ENCODE measurements at places on chromosomes 5 and 9.

- no peak for DNase-seq
- peaks cover 6% of the 10 kb centered on the region for H3K36me3 ChIP-seq
- peaks cover 37% of the 10 kb centered on the region for H3K27me3 ChIP-seq
- no peak overlapping the region for H3K27ac ChIP-seq
Measured at GRCh38 chr5:135024956-135025729, 8.9 kb downstream of the PITX1 start.

- peak overlapping the region; percentile 62 for H3K4me3 ChIP-seq
- peaks cover 69% of the 10 kb centered on the region for H3K4me1 ChIP-seq
- peak; percentile 34 for DNase-seq
- H3K36me3 ChIP-seq, result peaks cover 32% of the 10 kb centered on the region
- no peaks in the 10 kb centered on the region for H3K27me3 ChIP-seq
Measured at GRCh38 chr9:114958021-114958843, 27.8 kb upstream of the TNFSF8 start.

- H3K27ac ChIP-seq, result no peak overlapping the region
- no peaks in the 10 kb centered on the region for H3K36me3 ChIP-seq
- H3K4me3 ChIP-seq, result no peak overlapping the region
- H3K27me3 ChIP-seq, result peaks cover 6% of the 10 kb centered on the region
- no peaks in the 10 kb centered on the region for H3K4me1 ChIP-seq
Measured at GRCh38 chr5:122500245-122501088, 188.4 kb downstream of the SNCAIP start.

GRCh38 chr5:9265441-9266287, 280.2 kb downstream of the SEMA5A start:
- H3K4me3 ChIP-seq, result no peak overlapping the region
- no peaks in the 10 kb centered on the region for H3K4me1 ChIP-seq
- no peak for DNase-seq
- H3K27ac ChIP-seq, result no peak overlapping the region
- no peaks in the 10 kb centered on the region for H3K36me3 ChIP-seq
- H3K27me3 ChIP-seq, result no peaks in the 10 kb centered on the region

- no peaks in the 10 kb centered on the region for H3K36me3 ChIP-seq
- no peaks in the 10 kb centered on the region for H3K27me3 ChIP-seq
- H3K4me1 ChIP-seq, result peaks cover 10% of the 10 kb centered on the region
- DNase-seq, result peak; percentile 8
- H3K27ac ChIP-seq, result peak overlapping the region; percentile 86
- H3K4me3 ChIP-seq, result peak overlapping the region; percentile 40
Measured at GRCh38 chr9:134858051-134858841, 22.4 kb upstream of the FCN2 start.

DNA sequence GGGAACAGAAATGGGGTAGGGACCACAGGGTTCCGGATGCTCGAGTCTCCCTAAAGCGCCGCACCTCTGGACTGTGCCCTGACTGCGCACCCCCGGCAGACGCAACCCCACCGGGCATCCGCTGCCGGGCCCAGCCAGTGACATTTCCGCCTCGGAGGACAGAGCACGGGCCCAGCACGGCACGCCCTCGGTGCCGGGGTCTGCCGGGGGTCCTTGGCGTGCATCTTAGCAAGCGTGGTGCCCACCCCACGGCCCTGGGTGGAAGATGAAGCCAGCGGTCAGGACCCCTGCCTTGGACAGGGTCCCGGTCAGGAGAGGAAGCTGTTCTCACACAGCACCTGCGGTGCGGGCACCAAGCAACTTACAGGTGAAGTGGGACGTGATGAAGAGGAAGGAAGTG, 7.1 kb downstream of the INPP5E start:
- H3K36me3 ChIP-seq, result peaks cover 12% of the 10 kb centered on the region
- no peak overlapping the region for H3K27ac ChIP-seq
- H3K4me1 ChIP-seq, result peaks cover 11% of the 10 kb centered on the region
- H3K4me3 ChIP-seq, result no peak overlapping the region
- no peaks in the 10 kb centered on the region for H3K27me3 ChIP-seq
- DNase-seq, result no peak

- DNase-seq, result no peak
- H3K4me1 ChIP-seq, result no peaks in the 10 kb centered on the region
Measured at GRCh38 chr9:93357649-93358048, 93.8 kb upstream of the FAM120A start.

- H3K27me3 ChIP-seq, result no peaks in the 10 kb centered on the region
- no peak for DNase-seq
- H3K27ac ChIP-seq, result no peak overlapping the region
- no peak overlapping the region for H3K4me3 ChIP-seq
- no peaks in the 10 kb centered on the region for H3K36me3 ChIP-seq
Measured at GRCh38 chr9:8070779-8071444, 271.3 kb upstream of the DMAC1 start.

GRCh38 chr5:175264406-175264805, 179.6 kb downstream of the DRD1 start:
- no peak overlapping the region for H3K27ac ChIP-seq
- no peaks in the 10 kb centered on the region for H3K4me1 ChIP-seq
- peaks cover 2% of the 10 kb centered on the region for H3K27me3 ChIP-seq
- no peaks in the 10 kb centered on the region for H3K36me3 ChIP-seq

- H3K36me3 ChIP-seq, result no peaks in the 10 kb centered on the region
- H3K4me3 ChIP-seq, result no peak overlapping the region
- H3K4me1 ChIP-seq, result peaks cover 6% of the 10 kb centered on the region
- H3K27me3 ChIP-seq, result peaks cover 9% of the 10 kb centered on the region
- DNase-seq, result no peak
Measured at GRCh38 chr5:168740092-168740800, 161.1 kb upstream of the PANK3 start.

DNA sequence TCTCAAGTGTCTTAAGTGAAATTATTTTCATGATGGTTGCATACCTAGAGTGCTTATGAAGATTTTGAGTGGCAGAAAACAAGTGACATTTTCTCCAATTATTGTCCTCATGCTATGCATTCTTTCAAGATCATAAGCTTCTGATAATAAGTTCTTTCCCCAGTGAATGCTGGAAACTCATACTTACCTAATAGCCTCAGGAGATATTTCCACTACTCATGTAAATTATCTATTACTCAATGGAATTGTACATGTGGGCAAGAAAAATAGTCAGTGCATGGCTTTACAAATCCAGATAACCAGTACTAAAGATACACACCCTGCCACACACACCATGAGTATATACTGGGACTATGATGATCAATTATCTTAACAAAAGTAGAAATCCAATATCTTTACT, 1219.4 kb upstream of the C9orf72 start:
- DNase-seq, result no peak
- no peak overlapping the region for H3K4me3 ChIP-seq
- no peak overlapping the region for H3K27ac ChIP-seq

- no peaks in the 10 kb centered on the region for H3K36me3 ChIP-seq
- no peak overlapping the region for H3K27ac ChIP-seq
- no peak for DNase-seq
Measured at GRCh38 chr5:125149527-125149926, 403.1 kb upstream of the ZNF608 start.

DNA sequence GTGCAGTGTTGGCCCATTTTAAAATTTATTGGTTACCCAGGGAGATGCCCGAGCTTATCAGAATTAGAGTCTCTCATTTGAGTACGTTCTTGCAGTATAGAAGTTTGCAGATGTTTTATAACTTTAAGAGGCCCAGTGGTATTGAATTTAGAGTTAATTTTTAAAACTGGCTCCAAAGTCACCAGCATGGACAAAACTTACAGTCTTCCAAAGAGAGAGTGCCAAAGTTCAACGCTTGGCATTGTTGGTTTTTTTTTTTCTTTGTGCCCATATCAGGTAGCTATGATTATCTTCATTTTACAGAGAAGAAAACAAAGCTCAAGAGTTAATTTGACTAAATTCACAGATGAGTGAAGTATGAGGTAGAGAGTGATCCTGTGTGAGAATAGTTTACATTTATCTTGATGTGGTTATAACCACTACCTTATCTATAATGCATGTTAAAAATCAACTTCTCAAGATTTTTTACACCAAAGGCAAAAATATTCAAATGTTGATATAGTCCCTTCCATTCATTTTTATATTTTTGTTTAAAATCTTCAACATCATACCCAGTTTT, 273.7 kb upstream of the DMRT1 start:
- peaks cover 3% of the 10 kb centered on the region for H3K27me3 ChIP-seq
- DNase-seq, result no peak
- H3K36me3 ChIP-seq, result no peaks in the 10 kb centered on the region
- H3K4me1 ChIP-seq, result no peaks in the 10 kb centered on the region
- H3K4me3 ChIP-seq, result no peak overlapping the region
- H3K27ac ChIP-seq, result no peak overlapping the region

- H3K27me3 ChIP-seq, result peaks cover 5% of the 10 kb centered on the region
- no peaks in the 10 kb centered on the region for H3K36me3 ChIP-seq
- H3K4me3 ChIP-seq, result no peak overlapping the region
- no peak for DNase-seq
- no peak overlapping the region for H3K27ac ChIP-seq
Measured at GRCh38 chr9:27627188-27627564, 53.9 kb upstream of the C9orf72 start.

- no peak overlapping the region for H3K27ac ChIP-seq
- no peaks in the 10 kb centered on the region for H3K4me1 ChIP-seq
- no peaks in the 10 kb centered on the region for H3K36me3 ChIP-seq
- no peak overlapping the region for H3K4me3 ChIP-seq
Measured at GRCh38 chr5:172437445-172438318, 16.6 kb downstream of the SH3PXD2B start.

- no peak for DNase-seq
- H3K4me3 ChIP-seq, result no peak overlapping the region
- H3K27ac ChIP-seq, result no peak overlapping the region
- H3K27me3 ChIP-seq, result peaks cover 4% of the 10 kb centered on the region
- peaks cover 8% of the 10 kb centered on the region for H3K4me1 ChIP-seq
Measured at GRCh38 chr5:174798551-174798951, 74.2 kb downstream of the MSX2 start.

- H3K27ac ChIP-seq, result no peak overlapping the region
- no peaks in the 10 kb centered on the region for H3K36me3 ChIP-seq
- H3K4me1 ChIP-seq, result no peaks in the 10 kb centered on the region
Measured at GRCh38 chr5:96315431-96315830, 117.6 kb downstream of the PCSK1 start.

- no peaks in the 10 kb centered on the region for H3K27me3 ChIP-seq
- no peak for DNase-seq
- peaks cover 12% of the 10 kb centered on the region for H3K4me1 ChIP-seq
- no peak overlapping the region for H3K4me3 ChIP-seq
- H3K27ac ChIP-seq, result no peak overlapping the region
Measured at GRCh38 chr5:95884017-95884325, 61.4 kb upstream of the GLRX start.

DNA sequence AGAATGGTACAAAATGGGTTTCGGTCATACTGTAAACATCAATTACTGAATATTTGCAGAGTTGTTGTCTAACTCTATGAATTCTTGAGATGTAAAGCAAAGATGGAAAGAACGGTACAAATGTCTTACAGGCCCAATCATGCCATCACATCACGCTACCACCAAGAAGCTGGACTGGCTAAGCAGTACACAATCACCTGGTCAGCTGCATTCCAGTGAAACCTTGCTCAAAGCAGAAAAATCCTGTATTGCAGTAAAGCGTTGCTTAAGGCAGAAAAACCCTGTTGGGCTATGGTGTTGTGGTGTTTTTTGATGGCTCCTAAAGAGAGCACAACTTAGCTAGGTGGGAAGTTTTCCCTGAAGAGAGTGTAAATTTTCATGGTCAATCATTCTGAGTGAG, 112.6 kb upstream of the RASA1 start:
- no peak for DNase-seq
- no peaks in the 10 kb centered on the region for H3K27me3 ChIP-seq
- peaks cover 2% of the 10 kb centered on the region for H3K36me3 ChIP-seq
- H3K4me1 ChIP-seq, result peaks cover 13% of the 10 kb centered on the region
- no peak overlapping the region for H3K27ac ChIP-seq

DNA sequence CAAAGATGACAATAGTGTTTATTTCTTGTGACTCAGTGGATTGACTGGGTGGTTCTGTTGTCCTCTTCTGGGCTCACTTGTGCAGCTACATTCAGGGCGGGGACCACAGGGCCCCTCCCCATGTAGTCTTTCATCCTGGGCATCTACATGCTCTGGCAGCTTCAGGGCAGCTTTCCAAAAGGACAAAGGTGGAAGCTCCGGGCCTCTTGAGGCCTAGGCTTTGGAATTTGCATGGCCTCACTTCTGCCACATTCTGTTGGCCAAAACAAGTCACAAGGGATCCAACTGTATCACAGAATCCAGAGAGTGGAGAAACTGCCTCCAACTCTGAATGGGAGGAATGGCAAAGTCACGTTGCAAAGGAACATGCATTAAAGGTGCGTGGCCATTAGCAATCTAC, 64.3 kb downstream of the ARHGAP26 start:
- H3K27me3 ChIP-seq, result peaks cover 4% of the 10 kb centered on the region
- no peak overlapping the region for H3K4me3 ChIP-seq
- no peak for DNase-seq
- H3K4me1 ChIP-seq, result peaks cover 22% of the 10 kb centered on the region

GRCh38 chr9:2337131-2337530, 284.5 kb upstream of the VLDLR start:
- H3K27ac ChIP-seq, result no peak overlapping the region
- no peak overlapping the region for H3K4me3 ChIP-seq
- no peaks in the 10 kb centered on the region for H3K4me1 ChIP-seq
- H3K27me3 ChIP-seq, result no peaks in the 10 kb centered on the region
- no peaks in the 10 kb centered on the region for H3K36me3 ChIP-seq

GRCh38 chr9:111065414-111065813, 27.1 kb upstream of the LPAR1 start:
- H3K4me1 ChIP-seq, result no peaks in the 10 kb centered on the region
- no peak overlapping the region for H3K4me3 ChIP-seq
- H3K27ac ChIP-seq, result no peak overlapping the region
- DNase-seq, result no peak

DNA sequence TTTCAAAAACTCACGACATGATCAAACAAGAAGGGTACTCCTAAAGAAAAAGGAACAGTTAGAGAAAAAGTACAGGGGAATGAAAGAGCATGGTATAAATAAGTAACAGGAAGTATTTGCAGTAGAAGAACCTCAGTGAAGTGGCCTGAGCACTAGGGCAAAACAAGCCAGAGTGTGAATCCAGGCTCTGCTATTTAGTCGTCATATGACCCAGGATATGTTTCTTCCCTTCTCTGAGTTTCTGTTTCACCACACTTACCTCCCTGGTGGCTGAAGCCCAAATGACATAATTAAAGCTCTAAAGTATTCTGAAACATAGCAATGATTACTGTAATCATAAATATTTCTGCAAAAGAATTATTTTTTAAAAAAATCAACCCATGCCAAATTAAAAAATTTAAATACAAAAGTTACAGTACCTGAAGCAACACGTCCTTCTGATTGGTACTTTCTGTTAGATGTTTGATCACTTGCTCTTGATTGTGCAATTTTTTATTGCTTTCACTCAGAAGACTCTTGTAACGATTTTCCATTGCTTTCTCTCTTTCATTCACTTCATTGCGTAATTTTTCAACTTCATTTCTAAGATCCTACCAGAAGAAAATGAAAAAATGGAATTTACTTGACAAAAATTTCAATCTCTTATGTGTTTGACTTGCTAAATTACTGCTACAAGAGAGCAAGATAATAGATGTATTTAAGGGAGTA, 88.9 kb downstream of the CDK5RAP2 start:
- H3K27ac ChIP-seq, result peak overlapping the region; percentile 72
- H3K36me3 ChIP-seq, result peaks cover 40% of the 10 kb centered on the region
- no peaks in the 10 kb centered on the region for H3K27me3 ChIP-seq
- peaks cover 12% of the 10 kb centered on the region for H3K4me1 ChIP-seq
- H3K4me3 ChIP-seq, result no peak overlapping the region

- H3K4me3 ChIP-seq, result no peak overlapping the region
- DNase-seq, result no peak
- H3K36me3 ChIP-seq, result no peaks in the 10 kb centered on the region
- H3K4me1 ChIP-seq, result no peaks in the 10 kb centered on the region
Measured at GRCh38 chr5:5103245-5103644, 36.9 kb upstream of the ADAMTS16 start.

Measured in activated T-helper 1 cell treated with anti-CD3 and anti-CD28 coated beads, Interleukin-12 subunit alpha, Interleukin-12 subunit beta, Interleukin-2, Interleukin-4 antibody, amounts not matched to agents 30 ng/mL and 10 ng/mL and 1 ng/mL, durations not matched to agents 14 hours and 24 hours and 36 hours (primary cell).